ENCODE measurements at places on chromosomes 1 and 21.

- no peak for DNase-seq
These were observed 56.6 kb upstream of the C1orf174 start for GRCh38 chr1:3956527-3957170.

GRCh38 chr1:217494767-217495166 lies 136.1 kb downstream of the GPATCH2 start:
- no peak for DNase-seq

DNA sequence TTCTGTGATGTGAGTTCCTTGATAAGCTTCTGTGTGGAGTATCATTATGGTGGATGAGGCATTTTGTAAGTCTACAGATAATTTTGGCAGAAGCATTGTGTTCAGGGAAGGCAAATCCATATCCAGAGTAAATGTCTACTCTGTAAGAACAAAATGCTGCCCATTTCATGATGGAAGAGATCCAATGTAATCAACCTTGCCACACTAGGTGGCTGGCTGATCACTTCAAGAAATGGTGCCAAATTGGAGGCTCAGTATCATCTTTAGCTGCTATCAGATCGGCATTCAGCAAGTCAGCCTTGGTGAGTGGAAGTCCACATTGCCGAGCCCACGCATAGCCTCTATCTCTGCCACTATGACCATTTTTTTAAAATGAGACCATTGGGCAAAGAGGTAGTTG lies 565.8 kb upstream of the USP24 start:
- DNase-seq = no peak

DNA sequence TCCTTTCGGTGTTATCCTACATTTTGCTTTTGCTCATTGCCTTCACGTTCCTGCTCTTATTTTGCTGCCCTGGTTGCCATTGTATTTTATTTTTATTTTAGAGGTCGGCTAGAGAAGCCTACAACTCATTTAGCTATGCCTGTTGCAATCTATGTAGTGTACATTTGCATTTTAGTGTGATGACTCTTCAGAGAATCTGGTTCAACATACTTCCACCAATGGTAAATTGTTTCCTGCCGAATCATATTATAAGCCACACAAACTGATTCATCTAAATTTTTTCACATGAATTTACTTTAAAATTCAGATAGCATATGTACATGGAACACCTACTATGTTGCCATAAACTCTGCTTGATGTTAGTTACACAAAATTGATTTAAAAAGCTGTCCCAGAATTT lies 1596.9 kb downstream of the PLA2G4A start:
- DNase-seq = no peak

GRCh38 chr1:53502641-53503432 lies 43.6 kb downstream of the DMRTB1 start:
- DNase-seq = no peak

GRCh38 chr1:77030401-77031105 lies 163.3 kb downstream of the ST6GALNAC5 start:
- DNase-seq = no peak

GRCh38 chr1:203666609-203667008 lies 40.0 kb downstream of the ATP2B4 start:
- no peak for DNase-seq

DNA sequence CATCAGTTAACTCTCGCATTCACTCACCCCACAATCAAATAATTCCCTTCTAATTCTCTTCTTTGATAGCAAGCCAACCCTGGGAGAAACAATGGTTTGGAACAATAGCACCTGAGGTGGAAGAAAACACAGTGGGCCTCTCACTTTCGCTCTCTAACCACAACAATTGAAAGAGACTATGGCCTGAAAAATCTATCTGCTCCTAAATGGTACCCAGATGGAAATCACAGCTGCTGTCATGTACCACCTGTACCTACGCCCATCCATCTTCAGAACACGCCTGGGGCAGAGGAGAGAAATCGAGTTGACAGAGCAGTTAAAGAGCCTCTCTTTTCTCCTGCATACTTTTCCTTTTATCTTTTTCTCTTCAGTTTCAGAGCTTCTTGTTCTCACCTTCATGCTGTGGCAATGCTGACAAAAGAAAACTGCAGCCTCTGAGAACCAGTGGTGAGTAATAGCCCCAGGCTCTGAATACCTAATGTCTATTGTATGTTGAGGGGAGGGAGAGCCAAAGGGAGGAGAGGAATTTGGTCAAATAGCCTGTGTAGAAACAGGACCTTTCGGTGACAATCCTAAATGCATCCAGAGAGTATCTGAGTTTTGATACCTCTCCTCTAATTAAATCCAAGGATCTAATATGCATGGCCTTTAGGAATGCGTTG lies 57.7 kb downstream of the ZC3H11B start:
- DNase-seq = no peak

- DNase-seq = no peak
These were observed 12.2 kb upstream of the IL10 start for GRCh38 chr1:206784471-206784903.

- DNase-seq = no peak
These were observed 63.9 kb upstream of the CYP2J2 start for GRCh38 chr1:59990470-59990869.

DNA sequence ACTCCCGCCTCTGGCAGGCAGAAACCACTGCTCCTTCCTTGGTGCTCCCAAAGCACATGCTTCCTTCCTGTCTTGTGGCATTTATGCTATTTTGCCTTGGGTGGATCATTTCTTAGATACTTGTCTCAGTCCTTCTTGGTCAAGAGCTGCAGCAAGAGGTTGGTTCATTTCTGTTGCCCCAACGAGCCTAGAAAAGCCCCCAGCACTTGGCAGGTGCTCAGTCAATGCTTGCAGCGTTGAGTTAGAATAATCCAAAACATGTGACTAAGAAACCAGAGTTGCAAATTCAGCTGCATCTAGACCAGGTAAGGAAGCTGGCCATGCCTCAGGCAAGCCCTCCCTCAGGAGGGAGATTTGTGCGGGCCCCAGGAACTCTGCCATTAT lies 42.4 kb upstream of the TENT5C start:
- no peak for DNase-seq

DNA sequence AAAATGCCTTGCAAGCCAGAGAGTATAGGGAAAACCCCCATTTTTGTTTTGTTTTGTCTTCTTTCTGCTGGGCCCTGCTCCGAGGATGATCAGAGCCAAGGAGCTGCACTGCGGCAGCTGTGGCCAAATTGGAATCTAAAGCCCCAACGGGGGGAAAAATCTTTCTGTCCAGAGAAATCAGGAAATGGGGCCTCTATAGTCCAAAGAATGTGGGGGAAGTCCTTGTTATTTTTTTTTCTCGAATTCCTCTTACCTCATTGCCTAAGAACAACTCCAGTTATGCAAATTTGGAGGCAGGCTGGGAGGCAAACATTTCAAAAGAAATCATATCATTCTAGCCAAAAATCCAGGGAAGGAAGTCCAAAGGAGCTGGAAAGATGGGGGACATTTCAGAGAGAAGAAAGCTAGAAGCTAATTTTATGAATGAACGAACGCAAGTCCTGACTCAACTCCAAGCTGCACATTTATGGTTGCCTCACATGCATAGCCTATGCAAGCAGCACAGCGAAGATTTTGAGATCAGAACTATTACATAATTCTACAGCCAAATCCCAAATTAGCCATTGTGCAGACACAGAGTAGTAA lies 263.2 kb downstream of the KCTD3 start:
- no peak for DNase-seq

GRCh38 chr21:35222541-35222941 lies 173.4 kb upstream of the RUNX1 start:
- DNase-seq = no peak

DNA sequence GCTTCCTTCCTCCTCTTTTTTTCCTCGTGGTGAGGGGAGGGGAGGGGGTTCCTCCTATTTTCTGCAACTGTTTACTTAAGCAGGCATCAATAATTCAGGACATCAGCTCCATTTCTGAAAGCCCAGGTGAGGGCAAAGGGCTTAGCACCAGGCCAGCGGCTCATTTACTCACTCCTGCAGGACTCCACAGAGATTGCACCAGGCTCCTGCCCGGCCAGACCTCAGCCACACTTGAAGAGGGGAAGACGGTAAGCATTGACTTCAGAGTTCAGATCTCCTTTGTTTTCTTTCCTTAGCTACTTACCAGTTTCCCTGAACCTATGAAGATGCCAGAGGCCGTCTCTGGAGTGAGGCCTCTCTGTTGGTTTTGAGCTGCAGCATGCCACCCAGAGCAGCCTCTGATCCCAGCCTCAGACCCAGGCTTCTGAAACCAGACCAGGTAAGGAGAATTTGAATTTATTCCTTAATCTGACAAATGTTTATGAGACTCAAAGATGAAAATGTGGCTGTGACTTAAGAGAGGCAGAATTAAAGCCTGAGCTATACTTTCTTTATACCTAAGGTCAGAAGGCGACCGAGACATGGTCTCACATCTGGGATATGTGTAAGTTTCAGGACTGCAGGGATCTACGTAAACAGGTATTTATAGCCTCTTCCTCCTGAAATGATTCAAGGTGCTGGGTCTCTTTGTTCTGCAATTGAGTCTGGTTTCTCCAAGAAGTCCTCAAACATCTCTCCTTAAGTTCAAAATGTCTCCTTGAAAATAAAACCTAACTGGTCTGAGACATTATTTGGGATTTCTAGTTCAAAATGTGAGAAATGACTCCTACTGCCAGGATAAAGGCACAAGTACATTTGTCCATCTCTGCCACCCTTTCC lies 272.5 kb upstream of the RUNX1 start:
- DNase-seq = no peak

DNA sequence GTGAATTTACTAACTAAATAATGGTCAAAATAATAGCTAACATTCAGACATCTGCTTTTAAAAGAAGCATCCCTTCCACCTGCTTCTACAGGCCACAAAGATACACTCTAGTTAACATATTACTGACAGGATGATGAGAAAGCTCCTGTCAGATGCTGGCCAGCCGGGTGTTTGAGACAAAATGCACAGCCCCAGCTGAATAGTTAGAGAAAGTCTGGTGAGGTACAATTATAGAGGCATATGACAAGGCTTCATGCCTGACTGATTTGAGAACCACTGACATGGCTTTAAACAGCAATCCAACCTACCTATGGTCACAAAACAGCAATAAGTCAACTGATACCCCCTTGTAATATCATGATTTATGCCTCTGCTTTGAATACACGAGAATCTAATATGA lies 137.0 kb downstream of the DENND1B start:
- DNase-seq = no peak

DNA sequence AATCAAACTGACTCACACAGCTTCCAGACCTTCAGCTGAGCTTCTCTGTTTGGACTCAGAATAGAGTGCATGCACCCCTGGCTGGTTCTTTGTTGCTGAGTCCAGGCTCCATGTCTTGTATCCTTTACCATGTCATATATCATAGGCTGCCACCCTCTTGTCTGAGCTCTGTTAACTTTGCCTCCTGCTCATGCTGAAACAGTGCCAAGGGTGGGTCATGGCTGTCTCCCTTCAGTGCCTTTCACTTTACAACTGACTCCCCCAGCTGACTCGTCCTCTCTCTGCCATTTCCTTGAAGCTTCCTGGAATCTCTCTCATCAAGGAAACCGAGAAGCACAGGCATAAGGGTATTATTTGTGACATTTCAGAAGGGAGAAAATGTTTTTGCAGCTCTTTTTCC lies 885.3 kb downstream of the TTLL7 start:
- DNase-seq = no peak

DNA sequence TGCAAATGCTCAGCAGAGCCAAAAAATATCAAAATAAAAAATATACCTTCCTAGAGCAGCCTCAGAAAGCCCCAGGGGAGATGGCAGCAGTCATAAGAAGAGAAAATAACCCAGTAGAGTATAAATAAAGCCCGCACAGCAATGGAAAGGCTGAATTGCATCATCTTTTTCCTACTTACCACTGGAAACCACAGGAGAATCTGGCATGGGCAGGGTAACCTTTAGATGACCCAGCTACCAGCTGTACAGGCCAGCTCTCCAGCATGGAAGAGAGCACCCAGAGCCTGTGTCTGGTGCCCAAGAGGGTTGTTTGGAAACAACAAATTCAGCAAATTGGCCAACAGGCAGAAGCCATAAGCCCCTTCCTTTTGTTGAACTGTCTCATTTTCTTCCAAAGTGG lies 253.1 kb downstream of the OMA1 start:
- DNase-seq = no peak

DNA sequence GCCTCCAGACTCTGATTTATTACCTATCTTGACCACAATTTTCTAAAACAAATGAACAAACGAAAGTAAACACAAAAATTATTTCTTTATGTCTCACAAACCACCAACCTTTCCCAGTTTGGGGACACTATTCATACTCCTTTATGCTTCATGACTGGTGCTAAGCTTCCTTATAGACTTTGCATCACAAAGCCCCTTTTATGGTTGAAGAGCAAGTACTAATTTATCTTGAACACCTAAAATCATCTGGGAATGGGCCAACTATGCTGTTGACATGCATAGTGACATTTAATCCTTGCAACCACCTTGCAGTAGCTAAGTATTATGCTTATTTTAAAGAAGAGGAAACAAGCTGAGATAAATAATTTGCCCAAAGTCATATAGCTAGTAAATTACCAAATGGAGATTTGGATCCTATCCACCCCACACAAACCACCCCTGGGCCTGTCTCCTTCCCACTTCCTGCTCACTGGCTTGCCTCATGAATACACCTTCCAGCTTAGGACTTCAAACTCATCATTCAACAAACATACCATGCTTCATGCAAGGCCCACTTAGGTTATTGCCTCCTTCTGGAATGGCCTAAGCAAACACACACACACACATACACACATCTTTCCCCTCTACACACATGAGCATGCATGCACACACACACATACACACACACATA lies 192.2 kb downstream of the PLPP3 start:
- DNase-seq = no peak

- no peak for DNase-seq
These were observed 591.8 kb downstream of the ADGRL2 start for GRCh38 chr1:82392513-82392912.

- no peak for DNase-seq
These were observed 44.9 kb downstream of the ACOT7 start for GRCh38 chr1:6348511-6349191.

GRCh38 chr1:155463865-155464650 lies 98.5 kb downstream of the ASH1L start:
- no peak for DNase-seq

DNA sequence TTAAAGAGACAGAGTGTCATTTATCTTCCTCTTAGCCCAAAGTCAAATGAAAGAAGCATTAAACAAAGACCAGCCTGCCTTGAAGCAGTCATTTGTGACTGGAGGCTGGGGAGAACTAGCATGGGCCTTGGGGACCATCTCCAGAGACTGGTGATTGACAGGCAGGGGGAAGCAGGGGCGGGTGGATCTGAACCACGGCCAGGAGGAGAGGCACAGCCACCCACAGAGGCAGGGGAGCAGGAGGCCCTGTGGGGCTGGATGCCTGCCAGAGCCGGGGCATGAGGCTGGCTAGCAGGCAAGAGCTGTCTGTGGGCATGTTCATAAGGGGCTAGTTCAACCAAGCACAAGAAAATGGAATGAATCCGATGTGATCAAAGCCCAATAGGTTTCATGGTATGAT lies 73.9 kb downstream of the PLXNA2 start:
- no peak for DNase-seq

DNA sequence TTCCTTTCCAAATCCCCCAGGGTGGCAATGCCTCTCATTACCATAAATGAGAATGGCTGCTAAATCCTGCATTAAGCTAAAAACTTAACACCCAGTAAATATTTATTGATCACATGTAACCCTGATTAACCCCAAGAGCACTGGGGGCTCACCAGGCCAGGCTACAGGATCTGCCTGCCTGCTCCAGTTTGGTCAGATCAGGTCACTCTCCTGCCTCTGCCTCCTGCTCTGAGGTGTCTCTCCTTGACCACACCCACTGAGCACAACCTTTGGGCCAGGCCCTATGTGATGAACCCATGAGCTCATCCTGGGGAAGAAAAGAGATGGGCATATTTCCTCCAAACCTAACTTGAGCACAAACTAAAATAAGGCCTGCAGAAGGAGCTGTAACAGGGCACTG lies 93.5 kb downstream of the TRABD2B start:
- no peak for DNase-seq
